ENCODE measurements at places on chromosomes 3 and 15.
A peak's percentile ranks its signal among the peaks of the same experiment; 100 is the strongest.

- no peak for DNase-seq
Measured at GRCh38 chr3:151330899-151331298, 1.6 kb upstream of the P2RY13 start.

GRCh38 chr15:89972085-89972484 is 29.0 kb upstream of the ZNF710 start:
- DNase-seq: no peak

GRCh38 chr15:48337607-48338006 is 6.4 kb downstream of the DUT start:
- no peak for DNase-seq

GRCh38 chr3:129552287-129553050 is 9.5 kb downstream of the H1-8 start:
- no peak for DNase-seq

DNA sequence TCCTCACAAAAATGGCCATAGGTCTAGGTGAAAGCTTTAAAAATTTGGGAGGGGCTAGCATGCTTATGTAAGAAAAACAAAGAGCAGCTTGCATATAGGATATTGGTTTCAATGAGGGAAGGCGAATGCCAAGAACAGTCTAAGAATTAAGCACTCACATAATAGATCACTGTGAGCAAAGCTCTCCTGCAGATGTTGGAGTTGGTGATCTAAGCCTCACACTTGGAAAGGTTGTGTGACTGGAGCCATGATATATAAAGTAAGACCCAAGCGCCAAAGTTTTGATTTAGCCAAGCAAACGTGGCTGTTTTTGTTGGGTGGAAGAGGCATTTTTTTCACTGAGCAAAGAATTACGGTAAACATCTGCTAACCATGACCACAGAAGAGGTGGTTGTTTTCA is 237.5 kb downstream of the FOXP1 start:
- DNase-seq: peak; percentile 13

- no peak for DNase-seq
Measured at GRCh38 chr3:132418916-132419315, 1.6 kb downstream of the DNAJC13 start.

DNA sequence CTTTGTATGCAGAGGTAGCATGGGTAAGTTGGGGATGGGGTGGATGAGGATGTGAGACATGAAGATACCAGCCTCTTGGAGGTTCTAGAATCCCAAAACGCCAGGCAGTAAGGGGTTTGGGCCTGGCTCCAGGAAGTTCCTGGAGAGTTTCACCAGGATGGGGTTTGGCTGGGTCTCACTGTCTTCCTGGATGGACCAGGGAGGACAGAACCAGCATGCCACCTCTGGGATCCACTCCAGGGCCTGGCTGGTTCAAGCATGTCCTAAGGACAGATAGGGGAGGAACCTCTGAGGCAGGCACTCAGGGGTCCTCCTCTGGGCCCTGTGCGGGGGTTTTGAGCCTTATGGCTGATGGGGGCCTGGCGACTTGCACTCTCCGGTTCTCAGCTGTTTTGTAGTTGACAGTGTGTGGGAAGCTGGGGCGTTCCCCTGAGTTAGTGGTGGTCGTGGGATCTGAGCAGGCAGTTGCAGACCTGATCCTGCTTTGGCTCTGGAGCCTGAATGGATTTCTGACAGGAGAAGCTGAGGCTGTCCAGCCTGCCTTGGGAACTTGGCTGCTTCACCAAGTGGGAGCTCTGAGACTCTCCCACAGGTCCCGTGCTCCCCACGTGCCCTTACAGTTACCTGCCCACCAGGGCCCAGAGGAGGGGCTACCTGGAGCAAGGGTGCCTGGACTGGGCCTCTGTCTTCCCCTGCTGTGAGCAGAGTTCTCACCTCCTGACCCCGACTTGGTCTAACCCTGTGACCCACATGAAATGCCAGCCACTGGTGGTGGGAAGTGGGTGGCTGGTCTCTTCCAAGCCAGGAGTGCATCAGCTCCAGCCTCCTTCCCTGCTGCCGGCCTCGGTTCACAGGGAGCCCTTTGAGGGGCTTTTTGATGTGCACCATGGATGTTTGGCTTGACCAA is 128.4 kb downstream of the EEFSEC start:
- DNase-seq: no peak

- no peak for DNase-seq
Measured at GRCh38 chr3:6471744-6472143, 389.2 kb upstream of the GRM7 start.

DNA sequence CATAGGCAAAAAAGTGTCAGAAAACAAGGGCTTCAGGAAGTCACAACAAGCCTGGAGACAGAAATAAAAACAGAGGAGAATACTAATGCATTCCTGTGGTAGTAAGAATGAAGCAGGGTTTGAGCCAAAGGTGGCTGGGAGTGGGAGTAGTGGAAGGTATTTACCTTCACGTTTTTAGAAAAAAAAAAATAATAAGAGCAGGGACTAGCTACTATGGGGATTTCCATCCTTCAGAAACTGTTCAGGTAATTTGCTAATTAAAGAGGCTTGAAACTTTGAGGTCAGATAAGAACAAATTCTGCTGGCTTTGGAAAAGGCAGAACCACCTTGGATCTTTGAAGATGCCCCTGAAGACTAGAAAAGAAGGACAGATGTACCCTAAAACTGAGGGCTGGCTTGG is 18.4 kb downstream of the ILDR1 start:
- no peak for DNase-seq

- no peak for DNase-seq
Measured at GRCh38 chr3:37625051-37625450, 236.6 kb upstream of the CTDSPL start.

DNA sequence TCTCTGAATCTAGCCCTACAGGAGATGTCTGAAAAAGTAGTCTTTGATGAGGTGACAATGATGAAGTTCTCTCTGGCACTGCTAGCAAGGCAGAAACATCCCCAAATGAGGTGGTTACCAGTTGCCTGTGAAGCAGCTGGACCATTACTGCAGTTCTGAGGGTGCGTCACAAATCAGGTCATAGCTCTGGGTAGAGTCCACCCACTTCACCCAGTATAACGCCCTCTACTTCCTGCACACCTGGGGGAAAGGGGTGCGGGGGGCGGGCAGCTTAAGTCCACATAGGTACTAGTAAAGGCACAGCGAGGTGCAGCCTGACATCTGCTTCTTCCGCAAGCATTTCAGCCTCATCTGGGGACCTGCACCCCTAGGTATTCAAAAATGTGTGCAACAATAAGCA is 13.4 kb upstream of the SATB1 start:
- DNase-seq: no peak

DNA sequence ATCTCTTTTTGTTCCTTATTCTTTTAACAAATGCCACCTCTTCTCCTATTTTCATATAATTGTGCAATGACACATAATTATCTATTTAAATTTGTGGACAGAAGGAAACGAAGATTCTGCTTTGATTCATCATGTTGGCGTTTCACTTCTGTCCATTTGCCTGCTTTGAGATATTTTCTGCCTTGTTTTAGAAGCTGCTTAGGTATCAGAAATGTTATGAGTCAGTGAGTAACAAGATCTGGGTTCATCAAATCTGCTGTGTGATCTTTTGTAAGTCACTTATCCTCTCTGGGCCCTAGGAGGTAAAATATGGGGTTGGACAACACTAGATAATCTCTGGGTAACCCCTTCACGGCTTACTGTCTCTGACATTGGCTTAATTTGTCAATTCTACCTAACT is 7.3 kb upstream of the MINDY4B start:
- DNase-seq: no peak

DNA sequence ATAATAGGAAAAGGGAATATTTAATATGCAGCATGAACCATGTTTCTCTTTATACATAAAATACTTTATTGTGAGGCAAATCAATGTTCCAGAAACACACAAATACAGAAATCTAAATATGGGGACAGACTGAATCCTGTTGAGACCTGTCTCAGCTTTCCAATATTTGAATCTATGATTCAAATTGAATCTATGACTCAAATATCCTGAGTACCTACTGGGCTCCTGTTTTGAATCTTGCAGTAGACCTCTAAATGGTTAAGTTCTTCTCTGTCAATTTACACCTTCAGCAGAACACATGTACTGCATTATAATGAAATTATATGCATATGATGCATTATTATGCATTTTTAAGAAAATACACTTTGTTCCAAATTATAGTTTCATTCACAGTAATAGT is 143.2 kb upstream of the PLXND1 start:
- DNase-seq: no peak

DNA sequence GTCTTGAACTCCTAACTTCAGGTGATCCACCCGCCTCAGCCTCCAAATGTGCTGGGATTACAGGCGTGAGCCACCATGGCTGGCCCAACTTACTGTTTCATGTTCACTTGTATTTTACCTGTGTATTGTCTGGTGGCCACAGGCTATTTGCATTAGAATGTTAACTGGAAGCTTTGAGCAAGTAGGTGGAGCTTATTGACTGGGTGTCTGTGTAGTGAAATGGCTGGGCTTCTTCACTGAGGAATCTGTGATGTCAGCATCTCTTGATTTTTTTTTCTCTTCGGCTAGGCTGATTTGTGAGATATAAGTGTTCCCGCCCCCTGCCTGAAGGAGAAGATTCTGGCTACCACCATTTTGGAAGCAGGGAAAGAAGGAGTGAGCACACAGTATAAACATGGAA is 237.8 kb upstream of the PEX5L start:
- DNase-seq: no peak

GRCh38 chr3:81734742-81735141 is 26.7 kb downstream of the GBE1 start:
- DNase-seq: no peak

- no peak for DNase-seq
Measured at GRCh38 chr3:67006460-67006859, 8.4 kb downstream of the KBTBD8 start.

DNA sequence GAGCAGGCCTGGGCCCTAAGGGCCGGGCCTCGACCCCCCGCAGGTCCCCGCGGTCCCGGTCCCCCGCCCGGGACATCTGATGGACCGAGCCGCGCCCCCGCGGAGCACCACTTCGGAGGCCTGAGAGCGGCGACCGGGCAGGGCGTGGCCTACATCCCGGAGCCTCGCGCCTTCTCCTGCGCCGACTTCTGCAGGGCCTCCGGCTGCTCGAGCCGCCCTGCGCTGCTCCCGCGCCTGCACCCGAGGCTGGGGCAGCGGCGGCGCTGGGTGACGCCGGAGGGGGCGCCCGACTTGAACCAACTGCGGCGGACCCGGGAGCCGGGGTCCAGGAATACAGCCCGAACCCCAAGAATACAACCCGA is 14.9 kb upstream of the GP9 start:
- no peak for DNase-seq

DNA sequence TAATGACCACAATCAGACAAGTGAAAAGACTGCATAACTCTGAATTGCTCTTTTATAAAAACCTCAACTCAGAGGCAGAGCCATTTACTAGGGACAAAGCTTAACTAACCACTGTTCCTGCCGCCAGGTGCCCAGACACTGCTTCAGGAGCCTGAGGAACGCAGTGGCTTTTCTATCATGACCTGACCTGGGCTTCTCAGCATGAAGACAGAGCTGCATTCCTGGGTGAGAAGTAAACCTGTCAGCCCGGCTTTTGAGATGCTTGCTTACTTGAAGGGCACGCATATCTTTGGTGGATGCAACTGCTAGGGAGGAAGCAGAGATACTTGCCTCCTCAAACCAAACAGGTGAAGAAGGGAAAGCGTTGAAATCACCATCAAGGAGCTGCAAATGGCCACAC is 7.9 kb downstream of the LRRC31 start:
- DNase-seq: no peak

All from fibroblast of the conjunctiva (primary cell).